NB4 (cell line): ENCODE measurements at places on chromosomes 7 and 10.

DNA sequence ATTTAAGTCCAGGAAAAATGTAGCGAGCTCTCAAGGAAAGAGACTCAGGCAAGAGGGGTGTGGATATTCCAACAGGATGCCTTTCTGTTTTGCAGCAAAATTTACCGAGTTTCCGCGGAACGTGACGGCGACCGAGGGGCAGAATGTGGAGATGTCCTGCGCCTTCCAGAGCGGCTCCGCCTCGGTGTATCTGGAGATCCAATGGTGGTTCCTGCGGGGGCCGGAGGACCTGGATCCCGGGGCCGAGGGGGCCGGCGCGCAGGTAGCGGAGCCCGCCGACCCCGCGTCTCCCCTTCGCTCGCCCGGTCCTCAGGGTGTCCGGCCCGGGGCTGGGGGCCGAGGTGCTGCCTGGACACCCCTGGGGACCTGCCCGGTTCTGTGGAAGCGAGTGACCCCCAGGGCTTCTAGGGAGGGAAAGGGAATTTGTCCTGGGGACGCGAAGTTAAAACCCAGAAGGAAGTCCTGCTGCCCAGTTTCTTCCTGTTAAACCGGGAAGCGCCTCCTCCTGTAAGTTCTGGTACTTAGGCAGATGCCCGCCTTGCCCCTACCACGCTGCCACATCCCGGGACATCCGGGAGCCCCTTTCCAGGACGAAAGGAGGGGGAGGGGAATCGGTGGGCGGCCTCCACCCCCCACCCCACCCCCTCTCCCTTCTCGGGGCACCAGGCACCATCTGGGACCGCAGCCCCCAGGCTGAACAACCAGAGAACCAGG lies 2.5 kb downstream of the VSTM2A start:
- DNase-seq = no peak

- DNase-seq = no peak
These were observed 5.1 kb downstream of the PHYH start for GRCh38 chr10:13294784-13295183.

- no peak for DNase-seq
These were observed 124.2 kb upstream of the WDR11 start for GRCh38 chr10:120727001-120727400.

- no peak for DNase-seq
These were observed 2.3 kb downstream of the LLCFC1 start for GRCh38 chr7:142941541-142941940.

GRCh38 chr7:81594767-81595166 lies 175.1 kb downstream of the HGF start:
- no peak for DNase-seq

DNA sequence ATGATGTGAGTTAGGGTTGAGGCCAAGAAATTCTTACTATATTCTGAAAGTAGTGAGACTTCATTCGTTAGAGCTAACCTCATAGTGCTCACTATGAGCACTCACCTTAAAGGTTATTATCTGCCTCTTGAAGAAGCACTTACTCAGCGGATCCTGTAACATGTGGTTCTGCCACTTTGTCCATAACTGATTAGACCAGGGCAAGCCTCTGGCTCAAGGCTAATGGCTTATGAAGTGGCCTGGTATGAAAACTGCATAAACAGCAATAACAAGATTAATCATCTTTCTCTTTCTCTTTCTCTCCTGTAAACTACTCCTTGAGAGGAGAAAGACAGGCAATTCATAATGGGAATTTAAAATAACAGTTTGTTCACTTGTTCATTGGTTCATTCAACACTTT lies 82.8 kb downstream of the MAPK8 start:
- DNase-seq = no peak

- no peak for DNase-seq
These were observed 1077.3 kb downstream of the SORCS3 start for GRCh38 chr10:105718207-105718995.

DNA sequence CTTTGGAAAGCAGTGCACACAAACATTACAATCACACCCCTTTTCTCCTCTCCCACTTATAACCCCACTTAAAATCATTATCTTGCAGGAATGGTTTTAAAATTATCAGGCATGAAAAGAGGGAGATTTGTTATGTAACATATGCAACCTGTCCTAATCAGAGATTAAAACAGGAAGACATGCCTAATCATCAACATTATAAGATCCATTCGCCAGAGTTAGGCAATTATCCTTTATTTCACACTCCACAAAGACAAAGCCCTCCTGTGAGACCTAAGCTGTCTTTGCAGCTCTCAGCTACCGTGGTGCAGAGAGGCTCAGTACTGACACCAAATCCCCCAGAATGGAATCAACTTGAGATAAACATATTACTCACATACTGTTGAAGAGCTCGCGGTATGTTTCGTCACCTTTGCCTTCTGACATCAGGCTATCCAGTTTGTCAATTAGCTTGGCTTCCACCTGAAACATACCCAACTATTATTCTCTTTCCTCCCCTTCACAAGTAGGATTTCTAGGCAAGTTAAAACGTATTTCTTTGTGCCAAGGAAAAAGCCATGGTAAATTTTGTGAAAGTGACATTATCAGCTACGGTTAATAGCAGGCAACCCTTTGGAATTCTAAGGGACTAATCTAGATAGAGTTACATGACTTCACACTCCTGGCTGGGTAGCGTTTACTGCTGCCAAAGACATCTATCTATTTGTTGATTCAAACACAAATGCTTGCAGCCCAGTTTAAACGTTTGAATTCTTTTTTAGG lies 226.2 kb upstream of the IMMP2L start:
- DNase-seq = peak; percentile 27

- no peak for DNase-seq
These were observed 15.8 kb upstream of the BPGM start for GRCh38 chr7:134630893-134631292.

GRCh38 chr7:150969475-150969874 lies 8.6 kb downstream of the KCNH2 start:
- DNase-seq = no peak

DNA sequence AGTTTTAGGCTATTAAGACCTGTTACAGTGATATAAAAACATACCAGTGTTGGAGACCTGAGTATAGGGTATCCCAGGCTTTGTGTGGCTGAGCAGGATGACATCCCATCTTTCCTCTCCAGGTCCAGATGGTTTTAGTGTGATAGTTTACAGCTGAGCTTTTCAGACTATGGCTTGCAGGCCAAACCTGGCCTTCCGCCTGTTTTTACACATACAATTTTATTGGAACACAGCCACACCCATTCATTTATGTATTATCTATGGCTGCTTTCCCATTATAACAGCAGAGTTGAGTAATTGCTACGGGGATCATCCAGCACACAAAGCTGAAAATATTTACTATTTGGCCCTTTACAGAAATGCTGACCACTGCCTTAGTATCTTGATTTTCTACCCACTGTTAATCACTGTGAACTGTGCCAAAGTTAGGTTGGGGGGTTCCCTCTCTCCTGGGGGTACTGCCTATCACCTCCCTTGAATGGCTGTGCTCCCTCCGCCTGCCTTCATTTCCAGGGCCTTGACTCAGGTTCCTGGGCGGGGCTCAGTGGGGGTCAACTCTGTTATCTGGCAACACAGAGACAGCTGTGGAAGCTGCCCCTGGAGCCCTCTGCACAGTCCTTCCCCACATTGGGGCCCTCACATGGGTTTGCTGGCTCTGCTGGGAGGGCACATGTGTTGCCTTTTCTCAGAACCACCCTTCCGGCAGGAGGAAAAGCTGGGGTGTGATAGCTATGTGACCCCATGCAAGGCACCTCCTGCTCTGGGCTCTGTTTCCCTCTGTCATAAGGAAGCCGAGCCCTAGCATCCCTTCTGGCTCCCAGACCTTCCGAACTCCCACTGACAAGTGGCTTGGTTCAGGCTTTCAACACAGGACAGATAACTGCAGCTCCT lies 40.3 kb upstream of the SH2D4B start:
- DNase-seq = peak; percentile 80

DNA sequence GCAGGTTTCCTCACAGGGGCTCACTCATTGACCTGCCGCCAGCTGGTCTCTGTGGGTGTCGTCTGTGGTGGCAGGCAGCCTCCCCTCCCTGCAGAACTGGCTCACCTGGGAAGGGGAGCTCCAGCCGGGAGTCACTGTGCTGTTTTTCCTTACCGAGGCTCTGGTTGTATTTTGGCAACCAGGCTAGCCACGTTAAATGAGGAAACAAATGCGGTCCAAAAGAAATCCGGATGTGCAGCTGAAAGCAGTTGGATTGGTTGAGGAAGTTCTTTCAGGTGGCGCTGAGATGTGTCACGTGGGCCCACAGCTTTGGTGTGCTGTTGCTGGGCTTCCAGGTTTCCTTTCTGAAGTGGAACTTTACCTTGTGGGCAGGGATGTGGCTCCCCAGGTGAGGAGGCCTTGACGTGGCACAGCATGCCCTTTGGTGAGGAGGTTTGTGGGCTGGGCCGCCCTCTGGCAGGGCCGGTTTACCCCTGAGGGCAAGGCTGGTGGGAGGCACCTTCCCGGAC lies 14.2 kb downstream of the MTURN start:
- no peak for DNase-seq

- no peak for DNase-seq
These were observed 210.7 kb upstream of the PPP2R2D start for GRCh38 chr10:131689954-131690757.

DNA sequence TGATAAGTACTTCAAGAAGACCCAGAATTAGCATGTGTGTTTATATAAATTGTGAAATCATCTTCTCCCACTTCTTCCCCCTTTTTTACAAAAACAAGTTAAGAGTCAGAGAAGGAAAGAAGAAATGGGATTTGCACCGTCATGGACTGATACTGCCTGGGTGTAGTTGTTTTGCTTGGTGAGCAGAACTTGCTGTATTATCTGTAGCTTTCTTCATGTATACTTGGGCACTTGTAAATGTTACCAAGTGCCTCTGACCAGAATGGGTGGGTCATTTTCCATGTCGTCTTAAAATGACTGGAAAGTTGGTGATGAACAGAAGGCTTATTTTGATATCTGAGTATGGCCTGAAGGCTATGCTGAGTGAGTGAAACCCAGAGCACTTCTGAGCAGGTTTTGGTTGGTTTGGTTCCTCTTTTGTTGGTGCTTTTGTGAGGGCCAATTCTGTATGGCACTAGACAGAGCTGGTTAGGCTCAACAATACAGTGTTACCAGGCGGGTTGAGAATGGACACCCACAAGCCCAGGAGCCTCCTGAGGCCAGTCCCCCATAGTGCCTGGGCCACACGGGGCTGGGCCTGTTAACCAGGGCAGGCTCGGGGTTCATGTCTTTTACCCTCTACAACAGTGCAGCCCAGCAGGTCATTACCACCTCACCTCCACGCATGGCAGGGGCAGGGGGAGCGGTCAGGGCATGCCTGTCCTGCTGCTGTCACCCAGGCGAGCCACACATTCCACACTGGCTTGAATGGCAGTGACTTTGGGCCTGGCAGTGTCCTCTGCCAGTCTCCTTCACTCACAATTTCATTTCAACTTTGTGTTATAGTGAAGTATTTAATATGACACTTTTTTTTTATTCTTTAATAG lies 115.1 kb downstream of the CCNY start:
- DNase-seq = peak; percentile 60

DNA sequence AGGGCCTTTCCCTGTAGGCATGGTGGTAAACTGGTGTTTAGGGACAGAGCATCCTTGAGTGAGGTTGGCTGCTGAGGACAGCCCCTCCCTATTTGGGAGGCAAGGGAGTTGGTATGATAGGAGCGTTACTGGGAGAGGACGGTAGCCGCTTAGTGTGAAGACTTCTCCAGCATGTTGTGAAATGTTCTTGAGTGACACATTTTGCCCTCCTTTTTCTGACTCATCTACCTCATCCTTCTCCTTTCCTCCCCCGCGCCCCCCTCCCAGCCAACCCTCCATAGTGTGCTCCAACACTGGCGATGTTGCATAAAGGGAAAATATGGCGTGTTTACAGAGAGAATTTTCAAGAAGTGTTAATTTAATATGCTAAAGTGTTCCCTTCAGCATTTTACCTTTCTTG lies 645.0 kb upstream of the GALNT17 start:
- peak; percentile 79 for DNase-seq

- DNase-seq = no peak
These were observed 45.4 kb upstream of the CACNB2 start for GRCh38 chr10:18094793-18095192.

GRCh38 chr7:73585196-73585595 lies 6.8 kb upstream of the TBL2 start:
- DNase-seq = no peak

GRCh38 chr10:63683223-63683622 lies 162.0 kb downstream of the REEP3 start:
- DNase-seq = no peak

DNA sequence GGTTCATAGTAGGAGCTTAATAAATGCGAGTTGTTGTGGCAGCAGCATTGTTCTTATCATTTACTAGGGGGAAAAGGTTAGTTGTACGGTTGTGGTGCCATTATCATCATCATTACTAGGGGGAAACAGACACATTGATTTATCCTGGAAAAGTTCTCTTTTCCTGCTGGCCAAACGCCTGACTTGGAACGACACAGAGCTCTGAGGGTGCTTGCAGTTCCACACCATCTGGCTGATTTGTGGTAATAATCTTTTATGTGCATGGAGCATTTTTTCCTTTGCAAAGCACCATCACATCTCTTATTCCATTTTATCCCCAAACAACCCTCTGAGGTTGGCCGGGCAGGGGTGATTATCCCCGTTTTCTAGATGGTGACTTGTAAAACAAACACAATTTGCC lies 219.4 kb downstream of the BUB3 start:
- no peak for DNase-seq

GRCh38 chr10:60964257-60965235 lies 20.6 kb upstream of the RHOBTB1 start:
- DNase-seq = peak; percentile 61

- no peak for DNase-seq
These were observed 50.1 kb downstream of the CROT start for GRCh38 chr7:87395442-87396020.

GRCh38 chr7:883055-884021 lies 7.0 kb downstream of the GET4 start:
- DNase-seq = no peak

DNA sequence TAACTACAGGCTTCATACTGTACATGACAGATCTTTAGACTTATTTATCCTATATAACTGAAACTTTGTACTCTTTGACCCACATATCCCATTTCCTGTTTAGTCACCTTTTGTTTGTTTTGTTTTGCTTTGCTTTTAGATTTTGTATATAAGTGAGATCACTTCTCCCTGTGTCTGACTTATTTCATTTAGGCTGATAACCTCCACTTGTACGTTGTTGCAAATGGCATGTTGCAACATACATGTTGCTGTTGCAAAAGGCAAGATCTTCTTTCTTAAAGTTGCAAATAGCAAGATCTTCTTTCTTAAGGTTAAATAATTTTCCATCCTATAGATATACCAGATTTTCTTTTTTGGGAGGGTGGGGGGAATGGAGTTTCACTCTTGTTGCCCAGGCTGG lies 341.5 kb downstream of the OTUD1 start:
- DNase-seq = peak; percentile 53

- DNase-seq = peak; percentile 54
These were observed 536.5 kb downstream of the TNS3 start for GRCh38 chr7:47045207-47046051.

DNA sequence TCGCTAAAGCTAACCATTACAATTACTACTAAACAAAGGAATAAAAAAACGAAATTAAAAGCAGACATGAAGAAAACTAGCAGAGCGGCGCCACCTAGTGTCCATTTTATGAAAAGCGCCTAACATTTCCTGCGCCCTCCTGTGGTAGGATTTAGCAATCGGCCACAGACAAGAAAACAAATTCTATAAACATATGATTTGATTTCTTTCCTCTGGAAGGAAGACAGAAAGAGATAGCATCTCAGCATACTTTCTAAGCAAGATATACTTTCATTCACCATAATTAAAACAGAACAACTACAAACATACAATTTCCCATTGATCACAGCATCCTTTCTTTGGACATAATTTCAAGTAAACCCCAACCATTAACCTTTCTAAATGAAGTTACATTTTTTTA lies 337.7 kb upstream of the NPVF start:
- peak; percentile 83 for DNase-seq
